ENCODE measurements at places on chromosomes 1 and 21. TPM values are rescaled to one million over a fixed set of nuclear protein-coding genes. Genes with fewer than 3 reads are reported as not detected.

The FCRL1 gene
- not detected for total RNA-seq

The TRPM2 gene
- not detected for total RNA-seq

The REG4 gene
- not detected for total RNA-seq

The UBXN11 gene
- total RNA-seq: 7.5 TPM

The RCSD1 gene
- 0.39 TPM for total RNA-seq

The HEYL gene
- 0.48 TPM for total RNA-seq

The LIPI gene
- total RNA-seq: not detected

The CRYBG2 gene
- 0.26 TPM for total RNA-seq

The OPTC gene
- not detected for total RNA-seq

The LCE2C gene
- not detected for total RNA-seq

The PLA2G5 gene
- not detected for total RNA-seq

The GJA5 gene
- 0.26 TPM for total RNA-seq

The LGALS8 gene
- total RNA-seq: 71.9 TPM

The GNL2 gene
- 40.1 TPM for total RNA-seq

The ARTN gene
- under 0.01 TPM for total RNA-seq

The LCE1B gene
- total RNA-seq: not detected

The LMOD1 gene
- 1.0 TPM for total RNA-seq

The GUCA2A gene
- not detected for total RNA-seq

The SMYD2 gene
- total RNA-seq: 17.6 TPM

The OR2T35 gene
- not detected for total RNA-seq

The FAM72D gene
- 0.40 TPM for total RNA-seq

The VANGL2 gene
- 2.6 TPM for total RNA-seq

Measured in epithelial cell of alveolus of lung (primary cell).